RCC 7860 (cell line): ENCODE measurements at places on chromosomes 1 and 21.

- peak; percentile 97 for DNase-seq
These were observed 110.9 kb downstream of the RGL1 start for GRCh38 chr1:183915625-183916510.

DNA sequence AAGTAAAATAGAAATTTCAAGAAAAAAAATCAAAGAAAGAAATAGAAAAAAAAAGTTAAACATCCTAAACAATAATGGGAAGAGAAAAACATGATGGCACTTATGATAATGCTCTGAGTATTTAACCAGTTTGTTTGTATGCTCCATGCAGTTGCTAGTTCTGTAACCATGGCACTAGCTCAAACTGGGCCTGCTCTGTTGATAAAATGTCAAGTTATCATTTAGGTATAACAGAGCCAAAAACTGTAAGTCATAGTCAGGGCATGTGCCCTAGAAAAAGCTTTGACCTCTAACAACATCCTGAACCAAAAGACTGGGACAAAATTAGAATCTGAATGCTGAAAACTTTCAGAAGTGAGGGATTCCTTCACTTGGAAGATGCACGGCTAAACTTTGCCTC, 148.9 kb downstream of the KCNT2 start:
- no peak for DNase-seq

DNA sequence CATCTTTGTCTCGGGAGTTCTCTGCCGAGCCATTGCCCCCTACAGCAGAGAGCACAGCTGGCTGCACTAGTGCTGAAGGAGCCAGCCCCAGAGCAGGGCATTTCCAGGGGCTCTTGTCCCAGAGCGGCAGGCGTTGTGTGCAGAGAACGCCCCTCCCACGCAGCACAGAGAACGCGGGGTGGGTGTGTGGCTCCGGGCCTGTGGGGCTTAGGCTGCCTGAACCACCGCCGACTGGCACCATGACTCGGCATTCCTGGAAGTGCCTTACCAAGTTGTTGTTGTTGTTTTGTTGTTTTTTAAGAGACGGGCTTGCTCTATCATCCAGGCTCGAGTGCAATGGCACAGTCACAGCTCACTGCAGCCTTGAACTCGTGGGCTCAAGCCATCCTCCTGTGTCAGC, 15.8 kb upstream of the DIP2A start:
- DNase-seq: no peak

DNA sequence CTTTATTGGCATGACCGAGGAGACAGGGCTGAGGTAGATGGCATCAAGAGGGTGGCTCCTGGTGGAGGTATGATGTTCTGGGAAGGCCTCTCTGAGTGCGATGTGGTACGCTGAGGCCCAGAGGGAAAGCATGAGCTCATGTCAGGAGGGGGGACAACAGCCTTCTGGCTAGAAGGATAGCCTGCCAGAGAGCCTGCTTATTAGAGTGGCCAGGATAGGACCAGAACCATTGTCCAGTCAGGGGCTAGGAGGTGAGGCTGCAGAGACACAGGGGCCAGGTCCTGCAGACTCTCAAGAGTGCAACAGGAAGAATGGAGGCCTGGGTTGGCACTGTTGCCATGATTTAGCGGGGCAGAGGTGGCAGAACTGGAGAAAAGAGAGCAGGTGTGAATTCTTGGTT, 7.3 kb downstream of the ADARB1 start:
- DNase-seq: no peak

DNA sequence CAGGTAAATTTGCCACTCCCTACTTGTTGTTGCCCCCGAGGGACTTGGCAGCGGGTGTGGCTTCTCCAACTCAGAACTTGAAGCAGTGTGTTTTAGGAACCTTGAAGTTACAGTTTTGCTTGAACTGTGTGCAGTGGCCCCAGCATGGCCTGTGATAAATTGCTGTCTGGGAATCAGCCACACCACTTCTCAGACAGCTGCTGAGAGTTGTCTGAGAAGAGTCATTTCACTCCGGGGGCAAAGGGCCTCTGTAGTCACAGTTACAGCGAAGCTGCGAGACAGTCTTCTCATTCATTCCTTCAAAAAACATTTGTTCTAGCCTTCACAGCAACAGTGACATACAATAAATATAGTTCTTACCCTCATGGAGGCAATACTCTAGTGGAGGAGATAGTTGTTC, 70.3 kb downstream of the PROX1 start:
- DNase-seq: no peak

- no peak for DNase-seq
These were observed at the start of gene GBP4 for GRCh38 chr1:89198491-89199072. Gene GBP4 (minus strand): TSS chr1:89198942. CDS start chr1:89198834, 108 bp downstream.

GRCh38 chr1:75937034-75937433, 4.8 kb upstream of the ASB17 start:
- no peak for DNase-seq

DNA sequence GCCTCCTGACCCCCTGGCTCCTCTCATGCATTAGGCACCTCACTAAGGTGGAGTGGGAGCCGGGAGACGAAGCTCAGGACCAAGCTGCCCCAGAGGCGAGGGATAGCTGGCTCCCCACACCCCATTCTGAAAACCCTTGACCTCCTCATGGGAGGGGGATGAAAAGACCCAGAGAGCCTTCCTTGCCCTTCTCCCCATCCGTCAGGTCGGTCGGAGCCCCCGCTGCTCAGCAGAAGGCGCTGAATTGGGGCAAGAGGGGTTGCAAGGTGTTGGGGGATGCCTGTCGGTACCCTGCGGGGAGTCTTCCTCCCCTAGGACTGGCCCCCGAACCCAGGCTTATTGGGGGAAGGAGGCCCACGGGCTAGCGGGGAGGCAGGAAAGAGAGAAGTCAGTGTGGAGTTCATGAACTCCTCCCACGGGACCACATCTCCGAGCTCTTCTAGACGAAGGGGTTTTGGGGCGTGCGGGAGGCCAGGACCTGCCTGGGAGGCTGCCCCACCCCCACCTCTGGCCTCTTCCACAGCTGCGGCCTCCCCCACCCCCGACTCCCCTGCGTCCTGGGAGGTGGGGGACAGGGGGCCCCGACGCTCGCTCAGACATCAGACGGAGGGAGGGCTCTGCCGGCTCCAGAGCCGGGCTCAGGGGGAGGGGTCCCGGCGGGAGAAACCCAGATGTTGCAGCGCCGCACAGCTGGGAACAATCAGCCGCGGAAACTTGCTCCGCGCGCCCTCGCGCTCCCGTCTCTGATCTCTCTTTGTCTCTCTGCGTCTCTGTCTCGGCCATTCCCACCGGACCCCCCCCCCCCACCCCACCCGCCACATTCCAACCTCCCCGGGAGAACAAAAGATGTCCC, 719 bp downstream of the MFAP2 start:
- DNase-seq: no peak

GRCh38 chr1:30754684-30755171, 2.8 kb downstream of the LAPTM5 start:
- DNase-seq: no peak

DNA sequence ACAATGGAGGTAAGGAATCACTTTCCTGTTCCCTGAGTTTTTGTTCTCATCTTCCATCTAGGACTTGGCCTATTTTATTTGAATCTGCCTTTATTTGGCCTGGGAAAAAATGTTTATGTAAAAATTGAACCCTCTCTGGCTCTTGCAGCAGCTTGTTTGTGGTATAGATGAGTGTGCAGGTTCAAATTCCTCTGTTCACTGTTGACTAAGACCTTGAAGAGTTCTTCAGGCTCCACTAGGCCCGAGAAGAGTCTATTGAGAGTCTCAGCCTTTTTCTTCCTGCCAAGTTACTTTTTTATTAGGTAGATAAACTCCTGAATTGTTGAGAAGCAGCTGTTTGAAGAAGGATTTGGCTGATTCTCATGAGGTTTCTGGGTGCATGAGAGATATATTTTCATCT, 248.8 kb upstream of the ADGRL2 start:
- DNase-seq: no peak
